ENCODE measurements at places on chromosomes 1 and 21.

DNA sequence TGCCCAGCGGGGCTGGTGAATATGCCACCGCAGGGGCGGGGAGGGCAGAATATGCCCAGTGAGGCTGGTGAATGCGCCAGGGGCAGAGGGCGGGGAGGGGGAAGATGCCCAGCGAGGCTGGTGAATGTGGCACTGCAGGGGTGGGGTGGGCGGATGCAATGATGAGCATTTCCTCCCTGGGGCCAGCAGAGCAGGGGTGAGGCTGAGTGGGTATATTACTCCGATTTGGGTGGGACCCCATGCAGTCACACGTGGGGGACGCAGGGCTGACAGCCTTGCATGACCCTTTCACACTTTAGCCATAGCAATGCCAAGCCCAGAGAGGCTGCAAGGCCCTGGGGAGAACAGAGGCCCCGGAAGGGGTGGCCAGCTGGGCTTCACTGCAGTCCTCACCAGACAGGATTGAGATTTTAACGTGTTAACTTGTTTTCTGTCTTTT, 9.3 kb upstream of the SLX9 start:
- no peak for DNase-seq

DNA sequence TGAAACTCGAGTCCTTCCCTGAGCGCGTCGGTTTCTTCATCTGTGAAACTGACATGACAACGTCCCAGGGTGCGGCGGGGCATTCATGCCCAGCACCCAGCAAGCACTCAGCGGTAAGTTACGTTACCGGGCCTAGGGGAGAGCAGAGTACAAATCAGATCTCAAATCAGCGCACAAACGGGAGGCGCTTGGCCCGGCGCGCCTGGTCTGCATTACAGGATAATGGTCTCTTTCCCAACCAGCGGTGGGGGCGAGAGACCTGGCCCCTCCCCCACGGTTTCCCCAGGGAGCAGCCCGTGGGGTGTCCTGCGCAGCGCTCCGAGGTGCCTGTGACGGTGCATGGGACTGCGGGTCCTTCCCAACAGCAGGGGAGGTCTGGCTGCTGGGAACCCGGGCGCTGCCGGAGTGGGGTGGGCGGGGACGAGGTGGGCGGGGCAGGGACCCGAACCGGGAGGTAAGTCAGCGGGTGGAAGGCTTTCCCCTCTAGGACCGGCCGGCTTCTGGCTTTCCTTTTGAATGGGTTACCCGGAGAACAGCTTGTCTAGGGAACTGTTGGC, 1.0 kb downstream of the TMEM51 start:
- DNase-seq = no peak

DNA sequence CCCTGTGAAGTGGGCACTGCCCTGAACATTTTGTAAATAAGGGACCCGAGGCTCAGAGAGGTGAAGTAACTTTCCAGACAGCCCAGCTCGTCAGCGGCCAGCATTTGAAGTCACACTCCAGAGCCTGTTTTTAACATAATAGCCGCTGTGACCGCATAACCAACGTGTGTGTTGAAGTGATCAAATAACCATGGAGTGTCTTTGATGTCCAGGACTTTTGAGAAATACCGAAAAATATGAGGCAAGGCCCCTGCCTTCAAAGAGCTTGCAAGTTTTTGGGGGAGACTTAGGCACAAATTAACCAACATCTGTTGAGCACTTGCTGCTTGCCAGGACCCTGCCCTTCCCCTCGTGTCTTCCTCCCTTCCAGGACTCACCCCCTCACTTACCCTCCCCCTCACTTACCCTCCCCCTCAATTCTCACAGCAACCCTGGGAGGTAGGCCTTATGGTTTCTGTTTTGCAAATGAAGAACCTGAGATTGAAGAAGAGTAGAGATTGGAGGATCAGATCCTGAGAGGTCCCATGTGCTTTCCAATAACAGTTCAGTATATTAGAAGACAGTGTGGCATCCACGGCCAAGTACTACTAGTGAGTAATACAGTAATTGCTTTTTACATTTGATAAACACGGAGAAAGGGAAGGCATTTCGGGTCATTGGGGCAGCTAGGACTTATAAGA, 1.3 kb upstream of the SLC16A1 start:
- DNase-seq = peak; percentile 52

DNA sequence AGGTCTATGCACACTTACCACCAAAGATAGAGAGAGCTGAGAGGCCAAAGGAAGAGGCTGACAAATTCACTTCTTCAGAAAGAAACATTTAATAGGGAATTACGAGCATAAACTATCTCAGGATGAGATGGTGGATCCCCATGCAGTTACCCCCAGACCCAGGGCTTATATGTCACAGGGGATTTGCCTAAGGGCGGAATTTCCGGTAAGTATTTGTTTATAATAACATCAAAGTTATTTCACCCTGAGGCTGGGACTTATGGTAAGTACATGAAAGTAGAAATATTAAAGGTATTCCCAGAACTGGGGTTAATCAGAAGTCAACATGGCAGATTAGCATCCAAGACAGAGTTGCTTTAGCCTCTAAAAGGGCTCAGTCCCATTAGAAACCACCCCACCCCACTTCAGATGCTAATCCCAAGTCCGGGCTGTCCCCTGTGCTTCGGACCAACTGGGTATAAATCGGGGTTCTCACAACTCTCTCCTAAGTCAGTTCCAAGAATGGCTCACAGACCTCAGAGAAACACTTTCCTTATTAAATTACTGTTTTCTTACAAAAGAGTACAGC, 247.4 kb upstream of the ZP4 start:
- no peak for DNase-seq

GRCh38 chr1:2967881-2968280, 53.4 kb upstream of the ACTRT2 start:
- DNase-seq = no peak

DNA sequence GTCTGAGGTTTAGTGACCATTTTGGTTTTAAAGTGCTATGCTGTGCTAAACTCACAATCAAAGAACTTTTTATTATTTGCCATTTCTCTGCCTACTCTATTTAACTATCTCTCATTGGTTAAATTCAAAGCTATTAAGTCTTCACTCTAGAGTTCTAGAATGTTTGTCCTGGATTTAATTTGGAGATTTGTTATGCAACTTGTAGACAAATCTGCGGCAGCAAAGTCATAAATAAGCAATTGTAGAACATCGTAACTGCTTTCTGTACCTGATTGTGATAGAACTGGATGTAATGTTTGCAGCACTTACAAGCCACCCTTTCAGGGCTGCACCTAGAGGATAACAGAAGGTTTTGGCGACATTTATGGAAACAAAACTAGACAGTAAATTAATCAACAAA, 566.5 kb upstream of the ADGRL2 start:
- DNase-seq = no peak

- DNase-seq = no peak
Measured at GRCh38 chr1:6928106-6928885, 143.0 kb downstream of the CAMTA1 start.

DNA sequence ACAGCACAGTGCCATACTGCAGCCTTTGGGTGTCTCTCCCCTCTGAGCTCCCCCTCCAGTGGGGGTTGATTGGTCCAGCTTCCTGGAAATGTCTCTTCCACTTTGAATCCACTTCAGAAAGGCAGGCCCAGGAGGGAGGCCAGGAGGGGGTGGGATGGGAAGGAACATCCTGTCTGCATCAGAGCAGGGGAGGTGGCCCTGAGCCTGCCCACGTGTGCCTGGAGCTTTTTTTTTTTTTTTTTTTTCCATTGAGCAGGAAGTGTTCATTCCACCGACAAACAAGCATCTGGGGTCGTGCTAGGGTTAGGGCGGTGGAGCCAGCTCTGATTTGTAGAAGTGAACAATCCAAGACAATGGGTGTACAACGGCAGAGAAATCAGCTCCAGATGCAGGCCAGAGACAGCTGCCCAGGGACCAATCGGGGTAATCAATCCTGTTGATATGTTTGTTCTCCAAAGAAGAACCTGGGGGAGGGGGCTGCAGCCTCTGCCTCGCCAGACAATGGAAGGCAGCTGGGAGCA, 93.3 kb downstream of the SSBP3 start:
- DNase-seq = no peak

DNA sequence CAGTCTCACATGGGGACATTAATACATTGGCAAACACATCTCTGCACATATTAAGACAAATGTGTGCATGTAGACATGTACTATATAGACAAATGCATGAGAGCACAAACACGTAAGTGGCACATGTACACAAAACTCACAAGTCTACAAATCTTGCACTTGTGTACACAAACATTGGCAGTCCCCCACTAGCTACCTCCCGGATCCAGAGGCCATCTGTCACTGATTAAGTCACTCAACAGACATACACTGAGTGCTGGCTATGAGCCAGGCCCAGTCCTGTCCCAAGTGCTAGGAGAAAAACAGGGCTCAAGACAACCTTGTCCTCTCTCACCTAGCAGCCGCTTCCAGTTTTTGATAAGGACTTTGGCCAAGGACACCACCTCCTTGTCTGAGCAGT, 7.0 kb downstream of the TCEA3 start:
- DNase-seq = no peak

- DNase-seq = no peak
Measured at GRCh38 chr21:42346441-42346840, 4.4 kb downstream of the TFF2 start.

DNA sequence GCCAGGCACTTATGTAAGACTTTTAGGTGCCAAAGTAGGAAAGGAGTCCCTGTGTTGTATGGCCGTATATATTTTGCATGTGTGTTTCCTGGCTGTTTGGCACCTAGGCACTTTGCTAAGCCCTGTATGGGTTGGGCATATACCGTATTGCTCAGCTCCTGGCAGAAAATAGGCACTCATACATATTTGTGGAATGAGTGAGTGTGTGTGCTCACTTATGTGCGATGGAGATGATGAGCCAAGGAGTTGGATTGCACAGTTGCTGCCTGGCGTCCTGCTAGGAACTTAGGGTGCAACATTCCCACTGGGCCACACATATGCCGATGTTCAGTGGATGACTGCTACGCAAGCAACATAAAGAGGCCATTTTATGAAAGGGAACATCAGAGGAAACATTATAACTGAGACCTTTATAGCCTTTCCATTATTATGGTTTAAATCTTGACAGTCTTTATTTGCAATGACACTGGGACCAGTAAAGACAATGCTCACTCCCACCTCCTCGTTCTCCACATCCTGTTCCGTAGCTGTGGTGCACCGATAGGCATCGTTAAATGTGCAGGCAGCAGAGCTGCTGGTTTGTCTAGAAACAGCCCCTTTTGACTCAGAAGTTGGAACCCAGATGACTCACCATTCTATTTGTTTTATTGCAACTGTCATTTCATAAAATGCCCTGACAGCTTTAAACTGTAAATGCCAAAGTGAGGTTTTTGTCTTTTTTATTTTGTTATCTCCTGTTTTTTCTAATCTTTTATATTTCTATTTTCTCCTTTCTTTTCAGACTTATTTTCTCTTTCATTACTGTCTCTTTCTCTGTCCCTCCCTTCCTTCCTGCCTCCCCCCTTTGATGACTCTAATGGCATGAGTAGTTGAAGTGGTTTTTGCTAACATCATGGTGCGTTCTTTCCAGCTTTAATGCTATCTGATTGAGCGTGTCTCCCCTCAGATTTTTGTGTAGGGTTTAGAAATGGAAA, 36.1 kb downstream of the PEX14 start:
- no peak for DNase-seq

GRCh38 chr1:8910914-8911313, 32.4 kb upstream of the ENO1 start:
- DNase-seq = no peak

DNA sequence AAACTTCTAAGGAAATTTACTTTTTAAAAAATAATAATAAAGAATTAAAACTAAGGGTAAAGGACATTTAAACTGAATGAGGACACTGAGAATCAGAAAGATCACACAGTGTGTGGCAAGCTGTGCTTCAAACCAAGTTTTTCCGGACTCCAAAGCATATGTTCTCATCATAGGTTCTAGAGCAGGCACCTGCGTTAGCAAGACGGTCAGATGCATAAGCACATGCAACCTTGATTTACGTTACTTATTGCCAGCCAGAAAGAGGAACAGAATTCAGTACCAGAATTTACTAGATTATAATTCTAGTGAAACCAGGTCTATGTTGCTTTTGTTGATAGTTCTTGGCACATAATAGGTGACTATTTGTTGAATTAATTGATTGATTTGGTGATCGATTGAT, 6.2 kb upstream of the LBR start:
- no peak for DNase-seq

- DNase-seq = no peak
Measured at GRCh38 chr1:228375578-228376261, 30.9 kb downstream of the TRIM11 start.

GRCh38 chr21:31387560-31388186, 43.6 kb upstream of the TIAM1 start:
- no peak for DNase-seq

- no peak for DNase-seq
Measured at GRCh38 chr1:208089761-208090370, 154.3 kb downstream of the PLXNA2 start.

GRCh38 chr1:243421784-243422183, 165.9 kb downstream of the SDCCAG8 start:
- DNase-seq = no peak

- DNase-seq = no peak
Measured at GRCh38 chr21:18954441-18954844, 550.9 kb upstream of the TMPRSS15 start.

DNA sequence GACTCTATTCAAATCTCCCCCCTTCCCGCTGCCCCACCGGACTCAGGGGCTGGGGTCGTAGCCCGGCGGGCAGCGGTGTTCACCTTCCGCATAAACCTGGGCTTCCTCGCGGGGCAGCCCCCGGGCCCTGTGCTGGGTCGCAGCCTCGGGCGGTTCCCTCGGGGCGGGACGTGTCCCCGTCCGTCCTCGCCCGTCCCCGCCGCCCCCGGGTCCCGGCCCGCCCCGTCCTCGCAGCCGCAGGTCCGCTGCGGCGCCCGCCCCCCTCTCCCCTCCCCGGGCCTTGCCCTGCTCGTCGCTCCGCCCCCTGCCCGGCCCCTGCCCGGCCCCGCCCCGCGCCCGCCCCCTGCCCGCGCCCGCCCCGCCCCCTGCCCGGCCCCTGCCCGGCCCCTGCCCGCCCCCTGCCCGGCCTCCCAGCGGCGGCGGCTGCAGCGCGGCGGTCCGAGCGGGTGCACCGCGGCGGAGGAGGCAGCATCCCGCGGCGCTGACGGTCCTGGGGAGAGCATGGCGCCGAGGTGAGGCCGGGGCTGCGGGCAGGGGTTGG, at the start of gene COL18A1:
Gene COL18A1, plus strand, starts transcription at position 436 of the 541 bp plus-strand sequence. Its CDS starts 66 bp downstream, at position 502.
- DNase-seq = no peak

GRCh38 chr1:185536165-185536920, 197.8 kb upstream of the HMCN1 start:
- no peak for DNase-seq

GRCh38 chr21:24375201-24375600, 1232.1 kb downstream of the MRPL39 start:
- DNase-seq = no peak

- DNase-seq = no peak
Measured at GRCh38 chr1:9573723-9574122, 15.0 kb upstream of the TMEM201 start.

- no peak for DNase-seq
Measured at GRCh38 chr1:98763488-98764150, 102.1 kb downstream of the SNX7 start.

GRCh38 chr1:67559222-67559700, 125.7 kb upstream of the GADD45A start:
- DNase-seq = no peak

- peak; percentile 70 for DNase-seq
Measured at GRCh38 chr1:39625462-39626273, 13.8 kb downstream of the HEYL start.

GRCh38 chr21:35840197-35840799, 220.0 kb downstream of the SETD4 start:
- peak; percentile 44 for DNase-seq

- no peak for DNase-seq
Measured at GRCh38 chr1:205422993-205423642, 1.3 kb upstream of the LEMD1 start.

Data from hypothalamus (tissue), 51 donors.